Uterus (tissue), 4 donors: ENCODE measurements at places on chromosomes 2 and 18.

DNA sequence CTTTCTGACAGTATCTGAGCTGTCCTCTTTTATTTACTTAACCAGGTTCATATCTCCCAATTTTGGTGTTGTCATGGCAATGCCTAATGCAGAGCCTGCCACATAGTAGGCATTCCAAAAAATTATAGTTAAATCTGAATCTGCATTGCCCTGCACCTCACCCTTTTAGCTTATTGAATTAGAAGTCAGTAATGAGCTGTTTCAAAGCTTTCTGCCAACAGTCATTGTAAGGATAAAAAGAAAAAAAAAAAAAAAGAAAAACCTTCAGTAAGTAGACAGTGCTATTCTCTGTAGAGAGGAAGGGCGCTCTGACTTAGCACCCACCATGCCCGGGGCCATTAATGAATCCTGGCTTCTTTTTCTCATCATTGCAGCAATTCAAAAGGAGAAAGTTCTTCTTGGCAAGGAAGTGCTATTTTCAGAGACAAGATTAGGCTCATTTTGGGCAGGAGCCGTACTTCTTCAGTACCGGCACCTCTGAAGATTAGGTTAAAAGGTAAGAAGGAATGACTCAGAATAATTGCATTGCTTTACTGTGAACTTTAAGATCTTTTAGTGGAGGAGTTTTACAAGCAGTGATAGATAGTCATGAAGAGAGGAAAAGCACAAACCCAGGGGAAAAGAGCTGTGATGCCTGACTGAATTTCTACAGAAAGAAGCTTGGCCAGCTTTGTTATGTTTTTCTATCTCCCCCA is 2041.2 kb upstream of the PIK3C3 start:
- DNase-seq: no peak

- peak; percentile 40 for DNase-seq
Measured at GRCh38 chr2:177906041-177906718, 166.4 kb downstream of the PDE11A start.

DNA sequence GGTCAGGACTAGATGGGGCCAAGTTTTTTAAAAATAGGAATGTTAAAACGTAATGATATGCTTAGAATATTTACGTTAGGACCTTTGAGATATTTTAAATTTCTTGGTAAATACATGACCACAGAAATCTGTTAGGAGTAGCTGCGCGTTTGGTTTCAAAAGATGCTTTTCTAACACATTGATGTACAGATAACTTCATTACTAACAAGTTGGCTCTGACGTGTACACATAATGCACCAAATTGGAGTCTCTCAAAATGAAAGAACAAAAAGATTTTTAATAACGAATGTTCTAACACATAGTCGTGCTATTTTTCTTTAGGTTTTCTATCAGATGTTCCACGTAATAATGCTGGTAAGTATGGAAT is 608 bp downstream of the PHOSPHO2 start:
- DNase-seq: no peak

DNA sequence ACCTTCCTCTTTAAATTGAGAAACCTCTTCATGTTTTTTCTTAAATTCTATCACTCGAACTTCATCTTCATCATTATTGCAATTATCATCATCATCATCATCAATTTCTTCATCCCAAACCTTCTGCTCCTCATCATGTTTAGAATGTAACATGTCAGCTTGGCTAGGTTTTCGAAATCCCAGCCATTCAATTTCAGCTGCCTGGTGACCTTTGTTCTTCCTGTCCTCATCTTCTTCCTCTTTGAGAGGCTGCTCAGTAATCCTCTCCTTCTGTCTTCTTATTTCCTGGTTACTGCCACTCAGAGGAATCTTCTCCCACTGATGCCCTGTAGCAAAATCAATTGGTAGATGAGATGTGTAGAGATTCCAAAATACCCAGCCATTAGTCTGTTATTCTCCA is 4.2 kb downstream of the ERMN start:
- DNase-seq: no peak

DNA sequence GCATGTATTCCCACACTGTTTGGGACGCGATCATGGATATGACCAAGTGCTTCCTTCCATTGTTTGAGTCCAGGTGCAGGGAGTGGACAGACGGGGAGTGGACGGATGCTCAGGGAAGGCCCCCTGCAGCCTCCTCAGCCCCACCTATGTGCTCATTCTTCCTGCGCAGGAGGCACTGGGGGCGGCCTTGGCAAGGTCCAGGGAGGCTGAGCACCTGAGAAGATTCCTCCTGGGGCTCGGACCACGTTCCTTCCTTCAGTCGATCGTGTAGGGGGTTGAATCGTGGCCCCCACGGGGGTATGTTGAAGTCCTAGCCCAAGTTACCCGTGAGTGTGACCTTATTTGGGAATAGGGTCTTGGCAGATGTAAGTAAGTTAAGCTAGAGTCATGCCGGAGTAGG is 60.4 kb downstream of the ASB1 start:
- no peak for DNase-seq

DNA sequence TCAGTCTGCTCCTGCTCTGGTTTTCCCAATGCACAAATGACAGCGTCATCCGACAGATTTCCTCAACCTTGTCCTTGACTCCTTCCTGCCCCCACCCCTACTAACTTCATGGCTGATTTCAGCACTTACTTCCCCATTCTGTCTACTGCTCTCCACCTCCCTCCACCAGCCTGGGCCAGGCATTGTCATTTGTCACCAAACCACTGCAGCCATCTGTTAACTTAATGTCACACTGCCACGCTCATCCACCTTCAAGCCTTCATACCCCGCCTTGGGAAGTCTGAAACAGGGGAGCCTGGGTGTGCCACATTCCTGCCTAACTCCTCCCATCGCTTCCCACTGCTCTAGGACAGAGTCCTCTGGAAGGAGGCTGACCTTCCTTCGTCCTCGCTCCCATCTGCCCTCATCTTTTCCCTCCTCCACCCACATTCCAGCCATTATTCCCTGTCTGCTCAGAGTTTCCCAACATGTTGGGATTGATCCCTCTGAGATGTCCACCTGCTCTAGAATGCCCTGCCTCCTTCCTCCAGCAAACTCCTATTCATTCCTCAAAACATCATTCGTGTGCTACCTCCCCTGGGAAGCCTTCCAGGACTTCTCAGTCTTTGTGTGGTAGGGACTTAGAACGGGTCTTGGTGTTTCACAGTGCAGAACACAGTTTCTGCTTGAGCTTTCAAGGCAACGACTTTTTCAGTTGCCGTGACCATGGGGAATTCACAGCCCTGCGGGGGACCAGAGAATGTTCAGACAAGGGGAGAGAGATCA is 42.2 kb upstream of the SMAD7 start:
- no peak for DNase-seq

- DNase-seq: no peak
Measured at GRCh38 chr18:2961821-2962220, 51.1 kb downstream of the LPIN2 start.

DNA sequence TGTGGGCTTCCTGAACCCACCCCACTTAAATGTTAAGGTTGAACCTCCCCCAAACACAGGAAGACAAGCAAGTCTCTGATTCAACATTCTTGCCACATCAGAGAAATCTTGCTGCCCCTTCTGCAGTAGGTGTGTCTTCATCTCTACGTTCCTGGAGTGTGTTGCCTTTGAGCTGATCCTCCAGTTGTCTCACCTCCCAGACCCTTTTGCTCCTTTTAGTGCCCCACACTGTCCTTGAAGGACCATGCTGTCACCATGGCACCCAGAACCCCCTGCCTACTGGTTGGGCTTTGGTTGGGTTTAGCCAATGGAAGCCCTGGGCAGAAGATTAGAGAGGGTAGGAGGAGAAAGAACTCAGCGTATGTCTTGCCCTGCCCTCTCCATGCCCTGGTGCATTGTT is 10.7 kb downstream of the CAB39 start:
- no peak for DNase-seq
